ENCODE measurements at places on chromosomes 4 and X.

DNA sequence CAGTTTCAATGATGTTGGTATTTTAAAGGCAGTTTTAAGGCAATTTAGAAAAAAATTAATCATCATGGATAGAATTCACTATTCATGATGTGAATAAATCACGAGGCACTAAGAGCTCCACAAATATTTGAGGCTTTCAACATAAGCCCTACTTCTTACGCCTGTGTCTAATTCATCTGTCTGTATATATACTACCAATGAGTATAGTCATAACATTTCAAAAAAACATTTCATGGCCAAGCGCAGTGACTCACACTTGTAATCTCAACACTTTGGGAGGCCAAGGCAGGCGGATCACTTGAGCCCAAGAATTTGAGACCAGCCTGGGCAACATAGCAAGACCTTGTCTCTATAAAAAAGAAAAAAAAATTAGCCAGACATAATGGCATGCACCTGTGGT, 56.5 kb downstream of the FBXL5 start:
- DNase-seq: no peak

DNA sequence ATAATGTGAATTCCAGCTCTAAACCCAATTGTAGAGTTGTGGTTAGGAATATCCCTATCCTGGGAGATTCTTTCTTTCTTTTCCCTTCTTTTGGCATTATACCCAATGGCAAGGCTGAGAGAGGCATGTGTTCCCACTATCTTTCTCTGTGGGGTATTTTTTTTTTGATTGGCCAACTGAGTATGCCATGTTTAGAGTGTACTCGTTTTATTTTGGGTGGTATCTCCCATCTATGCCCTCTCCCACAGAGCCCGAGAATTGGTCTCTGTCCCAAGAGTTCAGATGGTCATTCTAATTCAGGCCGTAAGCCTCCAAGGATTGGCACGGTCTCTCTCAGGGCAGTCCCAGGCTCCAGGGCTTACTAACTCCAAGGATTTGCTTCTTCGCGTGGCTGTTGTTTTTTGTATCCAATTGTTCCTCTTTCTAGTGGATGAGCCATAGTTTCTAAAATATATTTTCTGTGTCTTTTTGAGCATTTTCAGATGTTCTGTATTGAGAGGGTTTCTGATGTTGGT, 198.8 kb downstream of the SLC4A4 start:
- no peak for DNase-seq

DNA sequence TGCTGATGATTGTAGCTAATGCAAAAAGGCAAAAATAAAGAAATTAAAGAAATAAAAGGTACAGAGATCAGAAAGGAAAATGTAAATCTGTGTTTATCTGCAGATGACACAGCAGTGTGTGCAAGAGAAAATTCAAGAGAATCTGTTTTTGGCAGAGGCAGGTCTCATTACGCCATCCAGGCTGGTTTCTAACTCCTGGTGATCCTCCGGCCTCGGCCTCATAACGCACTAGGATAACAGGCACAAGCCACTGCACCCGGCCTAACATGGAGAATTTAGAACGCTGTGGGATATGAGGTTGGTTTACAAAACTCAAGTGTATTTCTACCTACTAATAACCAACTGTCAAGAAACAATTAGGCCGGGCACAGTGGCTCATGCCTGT, 29.4 kb downstream of the CTBP1 start:
- DNase-seq: no peak

DNA sequence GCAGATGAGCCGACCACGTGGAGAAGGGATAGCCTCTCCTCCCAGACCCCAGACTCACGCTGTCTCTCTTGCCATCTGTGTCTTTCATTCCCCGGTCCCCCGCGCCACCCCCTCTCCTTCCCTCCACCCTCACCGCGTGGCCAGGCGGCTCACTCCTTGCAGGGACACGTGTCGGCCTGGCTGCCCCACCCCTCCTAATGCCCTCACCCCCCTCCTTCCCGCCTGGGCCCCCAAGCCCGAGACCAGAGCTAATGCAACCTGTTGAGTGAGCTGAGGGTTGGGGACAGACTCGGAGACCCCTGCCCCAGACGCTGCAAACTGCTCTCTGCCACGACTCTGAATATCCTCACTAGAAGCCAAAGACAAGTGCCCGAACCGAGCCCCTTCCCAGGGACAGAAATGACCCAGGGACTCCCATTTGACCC, 1.8 kb downstream of the SLC38A5 start:
- DNase-seq: no peak

GRCh38 chr4:103915224-103915869, 195.6 kb upstream of the TACR3 start:
- DNase-seq: peak; percentile 14

GRCh38 chr4:105551965-105552746, at the start of gene ARHGEF38:
Gene ARHGEF38, plus strand, starts transcription at chr4:105552620. Its CDS starts 146 bp downstream, at chr4:105552766.
- DNase-seq: peak; percentile 49
